COR-L47 (cell line): ENCODE measurements at places on chromosomes 1 and 21.
A peak's percentile ranks its signal among the peaks of the same experiment; 100 is the strongest.

DNA sequence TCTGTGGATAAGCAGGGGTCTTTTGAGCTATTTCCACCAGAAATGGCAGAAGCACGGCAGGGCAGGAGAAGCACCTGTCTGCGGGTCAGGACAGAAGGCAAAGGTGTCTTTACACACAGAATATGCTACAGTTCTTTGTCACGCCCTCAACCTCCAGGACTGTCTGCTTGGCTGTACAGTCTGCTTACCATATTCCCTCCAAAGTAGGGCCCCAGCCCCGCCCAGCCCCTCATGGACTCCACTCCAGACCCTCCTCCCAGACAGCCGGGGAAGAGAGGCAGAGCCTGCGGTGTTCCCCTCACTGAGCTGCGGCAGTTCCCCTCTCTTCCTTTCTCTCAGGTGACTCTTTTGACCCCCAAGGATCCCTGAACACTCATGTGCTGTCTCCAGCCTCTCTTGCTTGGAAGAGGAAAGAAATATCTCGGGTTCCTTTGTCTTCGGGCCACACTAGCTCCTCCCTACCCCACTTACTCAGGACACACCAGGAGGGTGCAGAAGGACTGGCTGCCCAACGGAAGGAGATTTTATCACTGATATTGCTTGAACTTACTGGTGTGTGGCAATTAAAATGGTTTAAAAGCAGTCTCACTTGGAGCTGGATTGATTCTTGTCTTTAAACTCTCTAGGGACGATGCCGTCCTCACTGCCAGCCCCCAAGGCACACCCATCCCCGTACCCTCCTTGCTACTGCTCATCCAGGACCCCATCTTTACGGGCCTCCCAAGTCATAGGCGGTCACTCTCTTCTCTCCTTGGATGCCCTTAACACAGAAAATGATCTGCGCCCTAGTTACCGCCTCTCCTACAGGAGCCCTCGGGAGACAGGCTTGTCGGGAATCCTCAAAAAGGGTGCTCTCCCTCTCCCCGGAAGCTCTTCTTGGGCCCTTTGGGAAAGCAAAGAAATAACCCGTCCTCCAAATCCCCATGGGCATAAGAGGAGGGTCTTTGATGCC lies 169.7 kb downstream of the TOMM20 start:
- DNase-seq = no peak

GRCh38 chr1:21951226-21951870 lies 14.2 kb upstream of the HSPG2 start:
- DNase-seq = no peak

GRCh38 chr1:8409106-8409505 lies 91.2 kb downstream of the SLC45A1 start:
- DNase-seq = no peak

DNA sequence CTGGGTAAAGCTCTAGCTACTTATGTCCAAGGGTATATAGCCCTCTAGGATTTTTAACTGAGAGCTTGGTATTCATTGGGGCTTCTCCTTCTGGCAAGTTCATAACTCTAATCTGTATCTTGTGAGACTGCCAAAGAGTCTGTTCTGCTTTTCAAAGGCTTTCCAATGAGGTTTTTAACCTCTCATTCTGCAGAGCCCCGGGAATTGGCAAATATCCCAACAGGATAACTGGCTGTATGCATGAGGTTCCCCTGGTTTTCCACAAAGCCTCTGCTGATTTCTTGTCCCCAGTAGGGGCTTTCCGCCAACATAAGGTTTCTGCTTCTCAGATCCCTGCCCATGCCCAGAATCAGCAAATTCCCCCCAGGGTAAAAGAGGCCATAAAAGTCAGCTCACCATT lies 40.9 kb downstream of the RPL5 start:
- peak; percentile 4 for DNase-seq

GRCh38 chr1:116308276-116308675 lies 64.8 kb upstream of the ATP1A1 start:
- DNase-seq = no peak

DNA sequence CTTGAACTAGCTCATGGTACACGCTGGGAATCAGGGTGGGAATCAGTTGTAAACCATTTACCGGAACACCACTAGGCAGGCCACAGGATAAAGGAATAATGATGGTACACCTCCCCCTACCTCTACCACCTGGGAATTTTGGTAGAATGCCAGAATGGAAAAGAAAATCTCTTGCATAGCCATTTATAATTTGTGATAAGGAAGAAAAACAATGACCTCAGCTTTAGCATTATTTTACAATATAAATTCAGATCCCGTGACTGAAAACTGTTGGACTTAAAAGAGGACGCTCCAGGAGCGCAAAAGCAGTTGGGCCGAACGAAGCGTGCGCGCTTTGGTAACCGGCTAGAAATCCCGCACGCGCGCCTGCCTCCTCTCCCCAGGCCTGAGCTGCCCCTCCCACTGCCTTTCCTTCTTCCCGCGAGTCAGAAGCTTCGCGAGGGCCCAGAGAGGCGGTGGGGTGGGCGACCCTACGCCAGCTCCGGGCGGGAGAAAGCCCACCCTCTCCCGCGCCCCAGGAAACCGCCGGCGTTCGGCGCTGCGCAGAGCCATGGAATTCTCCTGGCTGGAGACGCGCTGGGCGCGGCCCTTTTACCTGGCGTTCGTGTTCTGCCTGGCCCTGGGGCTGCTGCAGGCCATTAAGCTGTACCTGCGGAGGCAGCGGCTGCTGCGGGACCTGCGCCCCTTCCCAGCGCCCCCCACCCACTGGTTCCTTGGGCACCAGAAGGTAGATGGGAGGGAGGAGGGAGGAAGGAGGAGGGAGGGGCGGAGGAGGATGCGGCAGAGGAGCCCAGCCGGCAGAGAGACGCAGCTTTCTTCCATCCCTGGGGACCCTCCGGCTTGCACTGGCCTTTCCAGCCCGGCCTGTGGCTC lies at the start of gene CYP4X1:
Gene CYP4X1, plus strand, starts transcription at position 402 of the 873 bp plus-strand sequence. Its CDS starts 149 bp downstream, at position 551.
- no peak for DNase-seq

GRCh38 chr1:109112056-109112651 lies 1.8 kb upstream of the ELAPOR1 start:
- DNase-seq = peak; percentile 39

- DNase-seq = no peak
Measured at GRCh38 chr1:21115098-21115760, 61.5 kb downstream of the EIF4G3 start.

- no peak for DNase-seq
Measured at GRCh38 chr21:14952916-14953315, 111.9 kb downstream of the NRIP1 start.

DNA sequence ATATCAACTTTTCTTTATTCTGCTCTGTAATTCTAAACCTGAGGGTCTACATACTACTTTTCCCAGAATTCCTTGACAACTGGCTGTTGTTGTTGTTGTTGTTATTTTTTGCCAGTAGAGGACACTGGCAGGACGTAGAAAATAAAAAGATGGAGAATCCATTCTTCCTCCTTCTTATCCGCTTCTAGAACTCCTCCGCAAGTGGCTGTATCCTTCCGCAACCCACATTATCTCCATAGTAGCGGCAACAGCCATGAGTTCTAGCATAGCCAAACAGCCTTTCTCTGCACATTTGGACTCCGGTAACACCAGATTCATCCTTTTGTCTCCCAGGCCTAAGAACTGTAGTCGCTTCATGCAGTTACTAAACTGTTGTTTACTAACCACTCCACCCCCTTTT lies 91.1 kb upstream of the CACHD1 start:
- DNase-seq = no peak

DNA sequence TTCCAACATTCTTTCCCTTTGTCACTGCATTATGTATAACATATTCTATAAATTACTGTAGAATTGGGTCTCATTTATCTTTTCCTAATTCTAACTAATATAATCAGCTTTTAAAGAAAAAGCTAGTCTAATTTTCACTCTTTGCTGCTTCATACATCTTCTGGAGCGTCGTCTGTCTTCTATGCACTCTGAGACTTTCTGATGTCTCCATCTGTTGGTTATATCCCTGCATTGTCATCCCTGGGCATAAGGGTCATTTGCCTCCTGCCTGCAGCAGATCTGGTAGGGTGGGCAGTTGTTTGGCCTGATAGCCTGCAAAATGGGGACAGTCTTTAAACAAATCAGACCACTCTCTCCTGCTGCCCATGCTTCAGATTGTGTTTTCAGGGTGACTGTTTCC lies 40.8 kb upstream of the DYNLT5 start:
- no peak for DNase-seq

GRCh38 chr1:221891708-221892107 lies 149.8 kb upstream of the DUSP10 start:
- DNase-seq = no peak

- no peak for DNase-seq
Measured at GRCh38 chr1:108669679-108670078, 8.8 kb upstream of the HENMT1 start.

GRCh38 chr1:232221802-232222499 lies 408.0 kb downstream of the SIPA1L2 start:
- DNase-seq = no peak

DNA sequence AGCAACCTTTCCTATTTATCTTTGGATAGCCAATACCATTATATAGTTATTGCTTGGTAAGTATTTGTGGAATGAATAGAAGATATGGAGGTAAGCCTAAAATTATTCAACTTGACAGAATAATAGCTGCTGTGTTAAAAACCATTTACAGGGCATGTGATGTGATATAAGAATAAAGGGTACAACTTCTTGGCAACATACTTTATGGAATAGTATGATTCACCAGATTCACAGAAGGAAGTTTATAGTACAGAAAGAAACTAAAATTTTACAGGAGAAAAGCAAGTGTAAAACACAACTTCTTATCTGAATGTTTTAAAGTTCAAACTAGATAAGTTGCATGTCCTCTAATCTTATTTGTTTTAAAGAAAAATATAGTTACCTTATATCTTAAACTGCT lies 186.4 kb upstream of the ZRANB2 start:
- DNase-seq = no peak

GRCh38 chr1:210978974-210979354 lies 155.0 kb downstream of the KCNH1 start:
- no peak for DNase-seq

- no peak for DNase-seq
Measured at GRCh38 chr1:81466961-81467360, 333.8 kb upstream of the ADGRL2 start.

DNA sequence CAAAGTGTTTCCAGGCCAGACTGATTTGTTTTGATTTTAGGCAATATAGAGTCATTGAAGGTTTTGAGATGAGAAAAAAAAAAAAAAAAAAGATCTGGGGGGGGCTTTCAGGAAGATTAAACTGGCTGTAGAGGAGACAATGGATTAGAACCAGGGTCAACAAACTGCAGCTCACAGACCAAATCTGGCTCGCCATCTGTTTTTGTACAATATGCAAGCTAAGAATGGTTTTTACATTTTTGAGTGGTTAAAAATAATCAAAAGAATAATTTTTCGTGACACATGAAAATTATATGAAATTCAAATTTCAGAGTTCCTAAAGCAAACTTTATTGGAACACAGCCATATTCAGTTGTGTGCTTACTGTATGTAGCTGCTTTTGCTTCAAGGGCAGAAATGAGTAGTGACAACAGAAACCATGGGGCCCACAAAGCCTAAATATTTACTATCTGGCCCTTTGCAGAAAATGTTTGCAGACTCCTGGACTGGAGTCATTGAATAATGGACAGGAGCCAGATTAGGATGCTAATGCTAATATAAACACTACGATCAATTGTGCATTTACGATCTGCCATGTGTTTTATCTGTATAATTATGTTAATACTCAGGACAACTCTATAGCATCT lies 375.7 kb upstream of the DAB1 start:
- DNase-seq = peak; percentile 49

DNA sequence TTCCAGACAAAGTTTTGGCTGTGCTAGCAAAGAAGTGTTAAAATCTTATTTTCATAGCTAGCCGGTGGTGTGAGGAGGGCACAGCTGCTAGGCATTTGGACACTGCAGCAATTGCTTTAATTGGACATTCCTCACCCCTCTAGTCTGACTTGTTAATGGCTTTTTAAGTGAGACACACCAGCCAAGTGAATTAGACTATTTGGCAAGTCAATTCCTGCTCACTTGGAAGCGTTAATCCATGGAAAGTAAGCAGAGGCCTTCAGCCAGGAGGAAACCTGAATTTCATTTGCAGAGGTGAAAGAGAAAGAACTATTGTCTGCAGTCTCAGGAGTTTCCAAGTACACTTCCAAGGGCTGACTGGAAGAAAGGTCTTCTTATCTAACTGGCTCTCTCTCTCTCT lies 175.7 kb downstream of the ST6GALNAC3 start:
- DNase-seq = no peak

GRCh38 chr1:21911205-21912001 lies 25.7 kb downstream of the HSPG2 start:
- DNase-seq = no peak

DNA sequence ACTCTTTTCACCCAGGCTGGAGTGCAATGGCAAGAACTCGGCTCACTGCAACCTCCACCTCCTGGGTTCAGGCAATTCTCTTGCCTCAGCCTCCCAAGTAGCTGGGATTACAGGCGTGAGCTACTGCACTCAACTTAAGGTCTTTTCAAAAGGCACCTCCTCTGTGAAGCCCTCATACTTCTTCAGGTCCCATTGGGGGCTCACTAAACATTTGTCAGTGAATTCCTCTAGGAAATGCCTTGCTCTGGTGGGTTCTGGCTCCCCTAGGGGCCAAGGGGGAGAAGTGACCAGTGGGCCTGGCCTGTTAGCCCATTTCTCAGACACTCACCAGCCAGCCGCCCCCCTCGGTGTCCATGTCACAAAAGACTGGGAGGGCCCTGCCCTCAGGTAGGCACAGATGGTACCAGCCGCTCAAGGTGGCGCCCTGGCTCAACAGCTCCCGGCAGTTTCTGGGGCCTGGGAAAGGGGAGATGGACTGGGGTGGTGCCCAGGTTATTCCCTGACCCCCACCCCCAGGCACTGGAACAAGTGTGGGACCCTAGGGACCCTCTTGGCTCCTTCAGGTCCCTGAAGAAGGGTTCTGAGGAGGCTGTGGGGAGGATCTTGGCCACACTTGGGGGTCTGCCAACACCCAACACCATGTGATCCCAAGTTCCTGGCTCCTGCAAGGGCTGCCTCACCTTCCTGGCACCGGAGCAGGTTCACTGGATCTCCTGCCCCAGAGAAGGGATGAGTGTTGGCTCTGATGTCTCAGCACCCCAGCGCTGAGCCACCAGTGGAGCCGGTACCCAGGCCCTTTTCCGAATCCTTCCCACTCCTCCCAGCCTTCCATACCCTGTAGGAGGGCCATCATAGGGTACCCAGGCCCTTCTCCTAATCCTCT lies 1.6 kb downstream of the FCN3 start:
- DNase-seq = no peak

GRCh38 chr1:18347559-18347958 lies 133.2 kb upstream of the KLHDC7A start:
- no peak for DNase-seq

GRCh38 chr1:2914702-2915101 lies 106.6 kb upstream of the ACTRT2 start:
- DNase-seq = no peak
